ENCODE measurements at places on chromosomes 4 and X. TPM values are rescaled to one million over a fixed set of nuclear protein-coding genes. Genes with fewer than 3 reads are reported as not detected.

The EMD gene
- total RNA-seq: 49.3 TPM

The DCAF16 gene
- total RNA-seq: 17.7 TPM

The MAGEA1 gene
- total RNA-seq: not detected

The GPM6B gene
- 3.6 TPM for total RNA-seq

The EXOC1L gene
- not detected for total RNA-seq

The XAGE2 gene
- total RNA-seq: not detected

The PABPC1L2B gene
- not detected for total RNA-seq

The KCNIP4 gene
- not detected for total RNA-seq

The ARFIP1 gene
- 29.8 TPM for total RNA-seq

The BBS12 gene
- 1.00 TPM for total RNA-seq

The TMPRSS11B gene
- total RNA-seq: 36.9 TPM
